Central memory CD4-positive, alpha-beta T cell (primary cell): ENCODE measurements at places on chromosomes 12 and 14.

- DNase-seq: no peak
Observed at GRCh38 chr14:34633742-34634141, 3.8 kb upstream of the SNX6 start.

DNA sequence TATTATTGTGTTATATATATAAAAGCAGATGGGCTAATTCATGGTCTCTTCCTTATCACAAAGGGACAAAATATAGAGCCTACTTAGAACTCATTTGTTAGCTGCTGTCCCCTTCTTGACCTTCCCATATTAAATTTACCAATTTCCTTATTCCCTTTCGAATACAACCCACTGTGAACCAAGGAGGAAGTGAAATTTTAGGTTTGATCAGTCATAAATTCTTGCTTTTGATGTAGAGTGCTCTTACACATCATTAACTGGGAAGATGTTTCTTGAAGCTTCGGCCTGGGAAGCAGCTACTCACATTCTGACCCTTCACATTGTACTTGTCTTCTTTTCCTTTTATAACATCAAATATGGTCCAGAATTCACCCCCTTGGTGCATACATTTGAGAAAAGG lies 579.0 kb downstream of the LRFN5 start:
- no peak for DNase-seq

DNA sequence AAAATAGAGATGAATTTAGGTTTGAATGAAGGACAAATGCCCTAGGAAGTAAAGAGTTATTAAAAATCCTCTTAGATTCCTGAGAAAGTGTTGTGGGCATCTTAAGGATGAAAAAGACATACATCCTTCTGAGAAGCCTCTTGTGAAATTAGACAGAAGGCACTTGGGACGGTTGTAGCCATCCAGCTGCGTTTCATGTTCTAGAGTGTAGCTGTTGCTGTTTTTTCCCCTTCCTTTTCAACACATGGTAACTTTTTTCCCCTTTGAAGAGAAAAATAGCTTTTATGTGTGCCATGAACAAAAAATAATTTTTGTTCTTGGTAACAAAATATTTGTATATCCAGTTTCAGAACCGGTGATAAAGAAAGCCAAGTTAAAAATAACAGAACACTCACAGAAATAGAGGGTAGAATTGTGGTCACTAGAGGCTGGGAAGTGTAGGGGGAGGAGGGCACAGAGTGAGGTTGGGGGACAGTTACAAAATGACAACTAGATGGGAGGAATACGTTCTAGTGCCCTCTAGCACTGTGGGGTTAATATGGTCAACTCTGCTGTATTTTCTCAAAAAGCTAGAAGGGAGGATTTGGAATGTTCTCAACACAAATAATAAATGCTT lies 58.4 kb downstream of the PTHLH start:
- no peak for DNase-seq

DNA sequence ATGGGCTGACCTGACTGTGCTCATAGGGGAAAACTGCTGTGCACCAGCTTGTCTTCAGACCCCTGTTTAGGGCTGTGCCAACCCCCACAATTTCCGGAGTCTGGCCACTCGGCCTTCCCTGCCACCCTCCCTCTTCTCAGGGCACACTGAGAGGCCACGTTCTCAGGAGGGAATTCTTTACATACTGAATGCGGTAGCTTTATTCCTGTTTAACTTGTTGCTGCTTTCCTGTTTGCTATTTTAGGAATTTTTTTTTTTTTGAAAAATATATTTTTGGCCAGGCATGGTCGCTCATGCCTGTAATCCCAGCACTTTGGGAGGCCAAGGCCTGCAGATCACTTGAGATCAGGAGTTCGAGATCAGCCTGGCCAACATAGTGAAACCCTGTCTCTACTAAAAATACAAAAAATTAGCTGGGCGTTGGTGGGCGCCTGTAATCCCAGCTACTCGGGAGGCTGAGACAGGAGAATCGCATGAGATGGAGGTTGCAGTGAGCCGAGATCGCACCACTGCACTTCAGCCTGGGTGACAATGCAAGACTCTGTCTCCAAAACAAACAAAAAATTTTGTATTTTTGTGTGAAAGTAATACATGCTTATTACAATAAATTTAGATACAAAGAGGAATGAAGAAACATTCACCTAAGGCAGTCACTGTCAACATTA lies 39.5 kb downstream of the TPCN1 start:
- no peak for DNase-seq

GRCh38 chr12:49933796-49934195 lies 16.7 kb upstream of the AQP2 start:
- no peak for DNase-seq

- DNase-seq: no peak
Observed at GRCh38 chr12:80627782-80628181, 79.7 kb upstream of the MYF6 start.

DNA sequence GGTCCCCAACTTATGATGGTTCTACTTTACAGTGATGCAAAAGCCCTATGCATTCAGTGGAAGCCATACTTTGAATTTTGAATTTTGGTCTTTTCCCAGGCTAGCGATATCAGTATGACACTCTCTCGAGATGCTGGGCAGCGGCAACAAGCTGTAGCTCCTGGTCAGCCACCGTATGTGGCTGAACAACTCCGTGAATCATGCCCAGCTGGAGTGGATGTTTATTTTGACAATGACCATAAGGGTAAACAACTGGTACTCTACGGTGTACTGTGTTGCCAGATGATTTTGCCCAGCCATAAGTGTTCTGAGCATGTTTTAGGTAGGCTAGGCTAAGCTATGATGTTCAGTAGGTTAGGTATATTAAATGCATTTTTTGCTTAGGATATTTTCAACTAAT lies 8.2 kb upstream of the ZNF410 start:
- no peak for DNase-seq

DNA sequence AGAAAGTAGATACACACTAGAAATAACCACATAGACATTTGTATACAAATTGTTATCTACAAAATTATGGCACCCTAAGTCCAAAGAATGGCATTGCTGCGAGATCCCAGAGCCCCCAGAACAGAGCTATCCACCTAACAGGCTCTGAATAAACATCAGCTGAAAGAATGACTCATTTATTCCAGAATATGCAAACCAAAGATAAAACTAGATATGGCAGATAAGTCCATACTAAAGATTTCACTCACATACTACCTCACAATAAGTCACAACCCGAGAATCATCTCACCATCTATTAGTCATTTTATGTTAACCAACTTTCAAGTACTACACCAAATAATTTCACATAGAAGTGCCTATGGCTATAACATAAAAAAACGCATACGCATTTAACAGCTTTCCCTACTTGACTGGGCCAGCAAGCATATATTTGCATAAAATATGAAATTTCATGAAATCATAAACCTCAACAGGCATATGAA lies 5.6 kb downstream of the CNIH1 start:
- no peak for DNase-seq

GRCh38 chr14:101683365-101683764 lies 78.1 kb upstream of the PPP2R5C start:
- no peak for DNase-seq

DNA sequence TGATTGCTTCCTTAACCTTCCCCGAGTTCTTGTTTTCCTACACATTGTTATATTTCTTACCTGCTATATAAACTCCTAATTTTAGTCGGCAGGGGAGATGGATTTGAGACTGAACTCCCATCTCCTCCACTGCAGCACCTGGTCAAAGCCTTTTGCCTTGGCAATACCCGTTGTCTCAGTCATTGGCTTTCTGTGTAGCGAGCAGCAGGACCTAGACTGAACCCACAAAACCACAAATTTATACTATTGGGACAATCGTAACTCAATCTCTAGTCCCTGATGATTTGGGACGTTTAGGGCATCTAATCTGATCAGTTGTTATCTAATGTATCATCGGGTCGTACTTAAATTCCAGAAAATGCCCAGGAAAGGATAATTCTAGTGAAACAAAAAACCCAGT lies 37.8 kb upstream of the BAZ1A start:
- DNase-seq: no peak

DNA sequence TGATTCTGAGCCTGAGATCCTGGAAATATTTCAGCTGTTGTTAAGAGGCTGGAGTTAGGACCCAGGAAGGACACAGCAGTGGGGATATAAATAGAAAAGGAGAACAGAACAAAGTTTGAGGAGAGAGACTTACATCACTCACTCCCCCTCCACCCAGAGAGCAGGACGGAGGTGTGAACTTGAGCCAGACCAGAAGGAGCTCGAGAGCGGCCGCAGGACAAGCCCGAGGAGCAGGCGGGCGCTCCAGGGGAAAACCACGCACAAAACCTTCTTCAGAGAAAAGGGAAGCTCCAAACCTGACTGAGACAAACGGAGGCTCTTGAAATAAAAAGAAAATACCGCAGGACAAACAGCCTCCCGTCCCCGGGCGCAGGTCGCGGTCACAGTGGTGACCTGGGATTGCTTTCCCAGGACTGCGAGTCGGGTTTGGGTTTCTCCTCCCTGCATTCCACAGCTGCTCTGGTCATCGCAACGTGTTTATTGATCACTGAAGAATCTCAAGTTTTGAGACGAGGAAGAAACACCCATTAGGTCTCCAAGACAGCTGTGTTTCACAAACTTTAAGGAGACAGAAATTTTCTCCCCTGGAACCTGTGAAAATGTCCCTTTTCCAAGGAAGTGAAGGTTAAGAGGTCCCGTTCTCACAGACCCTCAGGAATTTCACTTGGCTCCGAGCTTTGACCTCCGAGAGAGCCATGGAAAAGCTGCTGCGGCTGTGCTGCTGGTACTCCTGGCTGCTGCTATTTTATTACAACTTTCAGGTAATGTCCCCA lies at the start of gene ADGRD1:
Gene ADGRD1, plus strand, starts transcription at position 137 of the 773 bp plus-strand sequence. Its CDS starts 559 bp downstream, at position 696.
- DNase-seq: no peak

DNA sequence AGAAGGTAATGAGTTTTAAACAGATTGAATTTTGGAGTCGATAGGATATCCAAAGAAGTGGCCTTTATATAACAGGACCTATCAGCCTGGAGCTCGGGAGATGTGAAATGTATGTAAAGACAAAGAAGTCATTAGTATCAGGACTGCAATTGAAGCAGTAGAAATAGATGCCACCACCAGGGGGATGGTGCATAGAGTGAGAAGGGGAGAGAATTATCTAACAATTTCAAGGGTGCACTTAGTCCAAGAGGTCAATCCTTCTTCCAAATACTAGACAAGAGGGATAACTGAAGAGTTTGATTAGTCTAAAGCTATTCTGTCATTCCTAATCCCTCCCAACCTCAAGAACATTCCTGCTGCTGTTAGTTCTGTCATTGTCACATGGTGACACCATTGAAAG lies 127.8 kb downstream of the CFAP54 start:
- no peak for DNase-seq

DNA sequence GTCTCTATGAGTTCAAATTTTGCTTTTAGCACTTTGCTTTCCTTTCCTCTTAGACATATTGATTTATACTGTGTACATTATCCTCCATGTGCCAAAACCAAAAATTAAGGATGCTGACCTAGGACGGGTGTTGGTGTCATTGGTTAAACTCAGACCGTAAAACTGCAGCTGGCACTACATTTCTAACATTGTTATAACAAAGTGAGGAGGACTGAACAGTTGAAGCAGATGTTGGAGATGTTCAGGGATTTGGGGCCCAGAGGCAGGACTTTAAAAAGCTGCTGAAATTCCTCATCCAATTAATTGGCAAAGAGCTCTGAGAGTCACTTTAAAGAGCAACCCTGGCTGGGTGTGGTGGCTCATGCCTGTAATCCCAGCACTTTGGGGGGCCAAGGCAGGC lies 72.4 kb downstream of the TMTC1 start:
- no peak for DNase-seq

DNA sequence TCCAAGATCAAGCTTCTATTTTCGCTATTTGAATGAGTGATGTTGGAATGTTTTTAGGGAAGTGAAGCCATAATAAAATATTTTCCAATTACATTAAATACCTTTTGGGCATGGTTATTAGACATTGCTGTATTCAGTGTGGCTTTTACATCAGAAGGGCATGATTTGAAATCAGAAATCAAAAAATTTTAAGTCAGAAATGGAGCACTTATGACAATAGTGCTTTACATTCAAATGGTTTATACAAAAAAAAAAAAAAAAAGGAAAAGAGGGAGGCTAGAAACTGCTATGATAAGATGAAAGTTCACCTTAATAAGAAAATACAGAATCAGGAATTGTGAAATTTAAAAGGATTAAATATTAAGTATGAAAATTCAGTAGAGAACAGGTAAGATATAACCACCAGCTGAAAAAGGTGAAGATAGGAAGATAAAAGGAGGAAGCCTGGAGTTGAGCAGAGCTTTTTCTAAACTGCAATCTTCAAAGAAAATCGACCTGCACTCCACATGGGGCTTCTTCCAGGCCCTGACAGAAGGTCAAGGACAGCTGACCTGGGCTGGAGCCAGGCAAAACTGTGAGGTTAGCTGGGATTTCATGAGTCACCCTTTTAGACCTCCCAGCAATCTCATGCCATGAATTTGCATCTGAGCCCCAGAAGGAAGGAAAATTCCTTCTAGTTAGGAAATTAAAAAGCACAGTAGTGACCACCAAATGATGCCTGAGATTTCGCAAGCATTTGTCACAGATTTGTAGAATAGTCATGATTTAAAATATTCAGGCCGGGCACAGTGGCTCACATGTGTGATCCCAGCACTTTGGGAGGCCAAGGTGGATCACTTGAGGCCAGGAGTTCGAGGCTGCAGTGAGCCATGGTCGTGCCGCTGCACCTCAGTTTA lies 23.4 kb upstream of the BMP4 start:
- no peak for DNase-seq

DNA sequence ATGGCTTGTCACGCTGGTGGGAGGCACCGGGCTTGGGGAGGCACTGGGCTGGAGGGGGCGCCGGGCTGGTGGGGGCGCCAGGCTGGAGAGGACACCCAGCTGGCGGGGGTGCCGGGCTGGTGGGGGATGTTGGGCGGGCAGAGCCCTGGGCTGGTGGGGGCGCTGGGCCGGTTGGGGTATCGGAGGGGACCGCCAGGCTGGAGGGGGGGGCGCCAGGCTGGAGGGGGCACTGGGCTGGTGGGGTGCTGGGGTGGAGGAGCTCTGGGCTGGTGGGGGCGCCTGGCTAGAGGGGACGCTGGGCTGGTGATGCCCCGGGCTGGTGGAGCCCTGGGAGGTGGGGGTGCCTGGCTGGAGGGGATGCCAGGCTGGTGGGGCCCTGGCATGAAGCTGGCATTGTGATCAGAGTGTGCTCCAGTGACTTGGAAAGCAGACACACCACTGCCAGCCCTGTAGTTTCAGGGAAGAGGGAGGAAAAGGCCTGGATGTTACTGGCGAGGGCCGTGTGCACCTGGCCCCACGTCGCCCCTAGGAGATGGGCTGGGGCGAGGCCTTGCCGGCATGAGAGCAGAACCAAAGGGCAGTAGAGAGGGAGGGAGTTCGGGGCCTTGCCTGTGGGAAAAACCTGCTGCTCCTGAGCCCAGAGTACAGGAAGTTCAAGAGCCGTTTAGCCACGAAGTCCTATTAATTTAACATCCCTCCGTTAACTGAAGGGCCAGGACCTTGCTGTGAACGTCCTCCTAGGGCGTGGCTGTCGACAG lies 13.1 kb downstream of the TEDC1 start:
- no peak for DNase-seq

GRCh38 chr14:21711360-21711961 lies 37.8 kb upstream of the OR4E1 start:
- DNase-seq: no peak

GRCh38 chr14:63006531-63006930 lies 38.7 kb downstream of the KCNH5 start:
- DNase-seq: no peak

GRCh38 chr12:130557201-130557600 lies 158.9 kb downstream of the RIMBP2 start:
- DNase-seq: no peak
